Activated CD4-positive, alpha-beta T cell treated with anti-CD3 and anti-CD28 coated beads, Interleukin-2, amount 50 U/mL, for 4 hours (primary cell): ENCODE measurements at places on chromosomes 7 and 10.

GRCh38 chr7:129014501-129015101, 40.3 kb downstream of the TNPO3 start:
- DNase-seq: no peak

DNA sequence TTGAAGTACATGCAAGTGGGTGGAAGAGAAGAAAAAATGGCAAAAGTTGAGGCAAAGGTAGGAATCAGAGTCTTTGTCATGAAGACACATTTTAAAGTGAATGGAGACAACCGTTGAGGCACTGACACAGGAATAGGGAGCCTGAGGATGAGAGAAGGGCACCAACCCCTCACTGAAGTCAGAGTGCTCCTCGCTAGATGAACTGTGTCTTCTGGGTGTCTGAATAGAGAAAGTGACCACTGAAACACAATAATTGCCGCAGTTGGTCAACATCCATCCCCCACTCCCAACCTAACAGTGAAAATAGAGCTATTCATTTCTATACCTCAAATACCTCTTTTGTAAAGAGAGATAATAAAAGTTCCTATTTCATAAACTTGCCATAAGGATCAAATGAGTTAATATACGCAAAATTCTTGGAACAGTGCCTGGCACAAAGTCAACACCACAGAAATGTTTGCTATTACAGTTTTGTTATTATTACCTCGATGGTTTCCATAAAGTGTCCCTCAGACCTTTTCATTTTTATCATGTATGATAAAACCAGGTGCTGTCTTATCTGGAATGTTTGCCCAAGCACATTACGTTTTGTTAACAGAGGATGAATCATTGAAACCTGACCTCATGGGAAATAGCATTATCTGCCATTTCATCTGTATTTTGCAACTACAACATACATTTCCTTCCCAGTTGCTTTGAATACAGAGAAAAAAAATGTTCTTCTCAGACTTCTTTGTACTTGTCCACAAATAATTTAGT, 61.8 kb upstream of the SP4 start:
- no peak for DNase-seq

- no peak for DNase-seq
Observed at GRCh38 chr10:15220445-15220844, 52.0 kb upstream of the NMT2 start.

- no peak for DNase-seq
Observed at GRCh38 chr10:69446650-69447151, 4.6 kb upstream of the TSPAN15 start.
